ENCODE measurements at places on chromosomes 1 and 21.

DNA sequence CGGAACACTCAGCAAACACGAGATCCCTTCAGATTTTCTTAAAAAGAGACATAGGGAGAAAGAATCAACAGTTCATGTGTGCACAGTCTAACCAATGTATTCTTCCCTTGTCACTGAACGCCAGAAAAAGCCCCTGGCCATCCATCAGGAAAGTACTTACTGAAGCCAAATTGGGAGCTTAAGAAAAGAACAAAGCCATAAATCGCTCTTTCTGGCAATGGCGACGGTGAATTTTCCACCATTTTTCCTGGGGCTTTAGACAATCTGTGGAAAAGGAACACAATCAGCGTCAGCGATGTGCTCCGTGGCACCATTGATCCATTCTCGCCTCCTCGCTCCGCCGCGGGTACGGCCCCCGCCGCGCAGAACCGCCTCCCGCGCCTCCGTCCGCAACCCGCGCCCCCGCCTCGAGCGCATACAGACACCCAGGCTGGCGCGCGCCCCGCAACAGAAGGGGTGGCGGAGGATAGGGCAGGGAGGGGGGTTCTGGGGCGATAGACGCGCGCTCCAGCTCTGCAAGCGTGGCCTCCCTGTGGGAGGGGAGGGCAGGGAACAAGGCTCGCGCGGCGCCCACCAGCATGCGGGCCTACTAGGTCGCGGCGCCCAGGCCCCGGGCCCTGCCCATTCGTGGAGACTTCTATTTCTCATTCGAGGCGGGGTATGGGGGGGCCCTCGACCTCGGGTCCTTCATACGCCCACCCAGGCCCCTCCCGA is 440 bp downstream of the PIGP start:
- no peak for DNase-seq

DNA sequence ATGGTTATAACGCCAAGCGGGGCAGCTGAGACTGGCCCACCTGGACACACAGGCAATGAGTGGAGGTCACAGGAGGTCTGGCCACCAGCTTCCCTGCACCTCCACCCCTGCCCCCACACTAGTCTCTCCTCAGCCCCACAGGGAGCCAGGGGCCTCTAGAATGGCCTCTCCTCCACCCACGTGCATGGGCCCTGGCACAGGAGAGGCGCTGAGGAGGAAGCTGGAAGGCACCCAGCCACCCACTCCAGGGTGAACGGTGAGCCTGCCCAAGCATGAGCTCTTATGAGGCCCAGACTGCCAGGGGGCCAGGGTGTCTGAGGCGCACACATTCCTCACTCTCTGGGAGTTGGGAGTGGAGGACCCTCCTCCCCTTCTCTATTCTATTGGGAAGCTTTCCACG is 22.2 kb downstream of the LRP8 start:
- DNase-seq, result no peak

GRCh38 chr21:42737951-42738590 is 84.7 kb downstream of the PDE9A start:
- no peak for DNase-seq

DNA sequence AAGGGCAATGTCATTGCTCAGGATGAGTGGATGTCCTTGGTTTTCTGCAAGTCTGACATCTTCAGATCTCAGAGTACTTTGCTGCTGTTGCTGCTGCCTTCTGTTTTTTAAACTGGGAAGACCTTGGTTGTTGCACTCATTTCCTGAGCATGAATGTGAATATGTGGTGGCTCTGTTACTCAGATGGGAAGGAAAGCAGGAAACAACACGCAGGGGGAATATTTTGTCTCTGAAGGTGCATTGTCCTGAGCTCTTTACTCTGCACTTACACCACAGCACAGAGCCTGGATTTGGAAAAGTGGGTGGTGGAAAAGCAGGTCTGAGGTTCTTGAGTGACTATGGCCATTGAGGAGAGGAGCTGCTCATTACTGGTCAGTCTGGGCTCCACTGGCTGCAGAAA is 36.3 kb downstream of the PTGFRN start:
- DNase-seq, result no peak

DNA sequence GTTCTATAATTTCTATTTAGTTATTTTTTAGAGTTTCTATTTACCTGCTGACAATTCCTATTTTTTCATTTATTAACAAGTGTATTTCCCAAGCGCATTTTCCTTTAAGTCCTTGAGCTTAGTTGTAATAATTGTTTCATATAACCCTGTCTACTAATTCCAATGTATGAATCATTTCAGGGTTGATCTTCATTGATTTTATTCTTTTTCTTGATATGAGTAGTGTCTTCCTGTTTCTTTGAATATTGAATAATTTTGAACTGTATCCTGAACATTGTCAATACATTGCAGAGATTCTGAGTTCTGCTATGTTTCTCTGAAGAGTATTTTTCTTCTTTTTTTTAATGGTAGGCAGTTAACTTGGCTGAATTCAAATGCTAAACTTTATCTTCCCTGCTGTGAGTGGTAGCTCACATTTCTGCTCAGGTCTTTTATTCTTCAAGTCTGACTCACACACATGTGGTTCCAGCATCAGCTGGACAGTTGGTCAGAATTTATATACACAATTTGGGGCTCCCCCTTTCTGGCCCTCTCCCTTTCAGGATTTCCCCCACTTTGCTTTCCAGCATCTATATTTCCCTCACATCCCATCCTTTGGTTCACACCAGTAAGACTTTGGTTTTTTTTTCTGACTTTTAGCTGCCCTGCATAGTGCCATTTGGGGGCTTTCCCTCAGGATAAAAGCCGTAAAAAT is 54.4 kb upstream of the WDR26 start:
- no peak for DNase-seq

DNA sequence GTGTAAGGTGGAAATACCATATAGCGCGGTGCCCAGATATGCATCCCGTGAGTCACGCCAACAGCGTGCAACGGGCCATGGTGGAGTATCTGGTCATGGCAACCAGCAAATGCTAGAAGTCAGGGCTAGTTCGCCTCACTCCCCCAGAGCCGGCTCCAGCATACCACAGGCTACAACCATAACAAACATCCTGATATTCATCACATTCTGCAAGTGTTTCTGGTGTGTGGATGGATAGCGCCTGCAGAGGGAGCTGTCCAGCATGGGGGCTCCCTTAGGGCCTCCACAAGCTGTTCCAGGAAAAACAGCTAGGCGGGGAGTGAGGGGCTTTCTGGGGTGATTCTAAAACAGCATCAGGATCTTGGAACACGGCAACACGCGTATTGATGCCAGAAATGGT is 6.8 kb downstream of the C1orf198 start:
- no peak for DNase-seq

- no peak for DNase-seq
Observed at GRCh38 chr21:28447462-28447861, 545.2 kb downstream of the LTN1 start.

DNA sequence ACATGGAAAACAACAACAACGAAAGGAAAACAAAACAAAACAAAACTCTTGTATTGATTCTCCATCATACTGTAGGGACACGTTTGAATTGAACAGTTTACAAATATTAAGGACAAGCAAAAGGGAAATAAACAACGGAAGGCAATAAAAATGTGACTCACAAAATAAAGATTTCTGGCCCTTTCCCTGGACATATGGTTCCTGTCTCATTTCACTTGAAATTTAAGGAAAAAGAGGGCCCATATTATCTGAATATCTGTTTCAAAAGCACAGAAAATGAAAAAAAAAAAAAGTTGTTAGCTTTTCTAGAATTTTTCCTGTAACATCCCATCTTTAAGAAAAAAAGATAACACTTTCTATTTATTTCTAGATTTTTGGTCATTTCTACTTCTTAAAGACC is 3.6 kb upstream of the PKN2 start:
- DNase-seq, result no peak

DNA sequence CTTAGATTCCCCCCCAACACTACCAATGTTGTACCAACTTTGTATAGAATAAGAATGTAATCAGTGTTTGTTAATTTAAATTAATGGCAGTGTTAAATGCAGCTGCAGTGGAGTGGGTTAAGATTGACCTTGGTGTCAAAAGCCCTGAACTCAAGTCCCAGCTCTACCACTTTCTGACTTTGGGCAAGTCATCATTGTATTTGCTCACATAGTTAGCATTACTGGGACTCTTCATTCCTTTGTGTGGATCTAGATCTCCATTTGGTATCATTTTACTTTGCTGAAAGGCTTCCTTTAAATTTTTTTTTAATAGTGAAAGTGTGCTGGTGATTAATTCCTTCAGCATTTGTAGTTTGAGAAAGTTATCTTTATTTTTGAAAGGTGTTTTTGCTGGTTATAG is 22.2 kb upstream of the PHGDH start:
- DNase-seq, result no peak

- DNase-seq, result no peak
Observed at GRCh38 chr1:207863893-207864535, 46.9 kb downstream of the CD34 start.

- no peak for DNase-seq
Observed at GRCh38 chr1:193311226-193311948, 125.0 kb upstream of the B3GALT2 start.

- DNase-seq, result no peak
Observed at GRCh38 chr1:67019121-67019520, 34.8 kb downstream of the SLC35D1 start.

GRCh38 chr1:158146165-158146564 is 34.5 kb upstream of the CD1D start:
- no peak for DNase-seq

DNA sequence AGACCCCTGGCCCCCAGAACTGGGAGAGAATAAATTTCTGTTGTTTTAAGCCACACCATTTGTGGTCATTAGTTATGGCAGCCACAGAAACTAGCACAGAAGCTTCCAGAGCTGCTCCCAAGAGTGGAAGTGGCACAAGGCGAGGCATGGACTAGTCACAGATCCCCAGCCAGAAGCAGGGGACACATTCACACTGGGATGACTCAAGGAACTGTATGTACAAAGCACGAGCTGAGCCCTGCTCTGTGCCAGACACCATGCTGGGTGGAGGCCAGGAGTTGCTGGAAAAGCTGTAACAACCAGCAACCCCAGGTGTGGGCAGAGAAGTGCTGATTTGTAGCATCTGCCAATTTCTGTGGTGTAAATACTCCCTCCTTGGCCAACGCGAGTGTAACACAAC is 55.6 kb downstream of the TCP10L start:
- DNase-seq, result no peak

GRCh38 chr1:78839704-78840277 is 166.7 kb downstream of the ADGRL4 start:
- DNase-seq, result no peak

GRCh38 chr21:35859677-35860076 is 200.6 kb downstream of the SETD4 start:
- DNase-seq, result no peak

GRCh38 chr1:117527566-117528102 is 78.2 kb upstream of the TENT5C start:
- DNase-seq, result no peak

GRCh38 chr1:153659656-153660055 is 1.2 kb downstream of the SNAPIN start:
- no peak for DNase-seq

- no peak for DNase-seq
Observed at GRCh38 chr1:58057826-58058225, 488.7 kb downstream of the OMA1 start.

DNA sequence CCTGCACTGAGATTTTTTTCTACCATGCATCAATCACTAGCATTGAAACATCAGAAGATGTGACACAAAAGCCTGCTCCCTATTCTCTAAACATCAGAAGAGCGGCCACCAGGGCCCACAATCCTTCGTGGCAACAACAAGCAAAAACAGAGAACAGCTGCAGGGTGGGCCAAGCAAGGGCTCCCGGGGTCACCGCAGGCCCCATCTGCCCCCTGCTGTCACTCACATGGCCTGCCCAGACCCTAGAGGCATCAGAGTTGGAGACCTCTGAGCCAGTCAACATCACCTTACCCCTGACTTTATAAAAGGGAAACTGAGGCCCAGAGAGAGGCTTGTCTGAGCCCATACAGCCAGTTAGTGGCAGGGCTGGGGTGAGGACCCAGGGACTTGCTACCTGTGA is 1.8 kb downstream of the LAPTM5 start:
- no peak for DNase-seq

DNA sequence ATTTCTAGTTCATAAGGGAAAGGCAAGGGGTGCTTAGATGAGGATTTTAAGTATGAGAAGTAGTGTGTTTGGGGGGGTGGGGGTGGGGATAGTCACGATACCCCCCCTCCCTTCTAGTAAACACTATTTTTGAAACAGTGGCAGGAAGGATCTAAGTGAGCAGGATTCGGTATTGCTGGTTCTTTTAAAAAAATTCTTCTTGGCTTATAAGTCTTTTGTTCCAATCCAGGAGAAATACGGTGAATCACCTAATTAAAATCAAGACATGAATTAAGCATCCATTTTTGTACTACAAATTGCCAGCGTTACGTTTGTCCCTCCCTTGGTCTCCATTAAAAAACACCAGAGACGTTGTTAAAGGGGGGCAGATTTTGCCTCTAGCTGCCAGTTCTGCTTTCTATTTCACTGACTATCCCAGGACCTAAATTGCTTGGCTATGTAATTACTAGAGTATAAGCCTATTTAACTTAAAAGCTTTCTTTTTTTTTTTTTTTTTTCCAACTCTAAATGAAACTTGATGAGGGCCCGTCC is 911 bp downstream of the LMO4 start:
- DNase-seq, result no peak

GRCh38 chr1:91024481-91025119 is 2.8 kb upstream of the ZNF644 start:
- DNase-seq, result no peak

GRCh38 chr1:43973981-43974442 is 748 bp upstream of the ATP6V0B start:
- DNase-seq, result no peak

GRCh38 chr1:100767176-100767890 is 47.8 kb downstream of the VCAM1 start:
- DNase-seq, result no peak

Data from H1 (cell line).